ENCODE measurements at places on chromosomes 4 and X.

GRCh38 chr4:67371615-67372014, 173.7 kb downstream of the CENPC start:
- DNase-seq = no peak

DNA sequence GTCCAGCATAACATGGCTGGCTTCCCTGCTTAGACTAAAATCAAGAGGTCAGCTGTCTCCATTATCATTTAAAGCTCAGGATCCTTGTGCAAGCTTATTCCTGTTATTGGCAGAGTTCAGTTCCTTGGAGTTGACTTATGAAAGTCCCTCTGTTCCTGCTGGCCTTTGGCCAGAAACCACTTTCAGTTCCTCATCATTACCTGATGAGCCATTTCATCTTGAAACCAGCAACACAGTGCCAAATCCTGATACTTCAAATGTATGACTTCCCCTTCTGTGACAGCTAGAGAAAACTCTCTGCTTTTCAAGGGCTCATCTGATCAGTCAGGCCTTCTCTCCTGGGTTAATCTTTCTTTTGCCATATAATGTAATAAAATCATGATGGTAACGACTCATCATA, 110.6 kb upstream of the FSTL5 start:
- DNase-seq = no peak

- no peak for DNase-seq
These were observed 47.0 kb upstream of the FAT1 start for GRCh38 chr4:186770481-186771175.

DNA sequence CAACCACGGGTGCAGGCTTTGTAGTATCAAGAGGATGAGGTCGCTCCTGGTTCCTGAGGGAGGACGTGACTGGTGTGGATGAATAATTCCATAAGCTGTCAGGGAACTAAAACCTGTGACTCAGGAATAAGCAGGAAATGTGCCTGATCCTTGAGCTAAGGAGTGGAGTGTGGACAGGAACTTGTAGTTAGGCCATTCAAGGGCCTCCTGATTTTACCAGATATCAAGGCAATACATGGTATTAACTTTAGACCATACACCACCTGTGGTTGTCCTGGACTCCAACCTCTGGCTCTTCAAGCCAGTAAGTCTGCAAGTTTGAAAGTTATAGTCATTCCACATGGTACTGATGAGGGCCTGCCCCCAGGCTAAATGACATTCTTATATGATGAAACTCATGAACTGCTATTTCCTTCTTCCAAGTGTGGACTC, 12.1 kb upstream of the ING2 start:
- DNase-seq = no peak

GRCh38 chr4:100981447-100982204, 365.7 kb downstream of the PPP3CA start:
- DNase-seq = no peak

- DNase-seq = no peak
These were observed 83.0 kb upstream of the IL13RA1 start for GRCh38 chrX:118644378-118644777.

DNA sequence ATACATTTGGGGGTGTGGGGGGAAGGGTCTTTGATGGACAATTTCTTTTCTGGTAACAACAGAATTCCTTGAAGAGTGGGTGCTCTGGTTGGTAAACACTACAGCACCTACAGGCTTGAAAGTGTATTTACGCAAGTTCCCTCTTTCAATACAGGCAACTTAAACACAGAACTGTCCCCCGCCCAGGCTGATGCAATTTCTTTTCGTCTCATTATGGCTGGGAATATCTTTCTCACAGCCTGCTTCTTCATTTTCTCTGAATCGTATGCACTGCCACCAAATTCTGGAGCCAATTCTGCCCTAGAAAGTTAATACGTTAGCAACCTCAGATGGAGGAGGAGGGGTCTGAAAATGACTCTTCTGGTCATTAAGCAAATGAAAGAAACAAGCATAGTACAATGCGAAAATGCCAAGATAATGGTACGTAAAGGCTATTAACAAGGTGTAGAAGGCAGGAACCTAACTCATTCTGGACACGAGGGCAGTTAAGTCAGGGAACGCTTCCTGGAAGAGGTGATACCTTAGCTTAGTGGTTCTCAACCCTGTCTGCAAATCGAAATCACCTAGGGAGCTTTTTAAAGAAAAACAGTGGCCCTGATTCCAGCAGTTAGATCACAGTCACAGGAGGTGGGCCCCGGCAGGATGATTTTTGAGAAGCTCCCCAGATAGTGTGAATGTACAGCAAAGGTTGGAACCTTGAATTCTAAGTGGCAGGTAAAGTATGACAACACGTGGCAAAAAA, 1.0 kb downstream of the AGA start:
- peak; percentile 13 for DNase-seq

- no peak for DNase-seq
These were observed 67.7 kb upstream of the H2AZ1 start for GRCh38 chr4:100017637-100018310.

DNA sequence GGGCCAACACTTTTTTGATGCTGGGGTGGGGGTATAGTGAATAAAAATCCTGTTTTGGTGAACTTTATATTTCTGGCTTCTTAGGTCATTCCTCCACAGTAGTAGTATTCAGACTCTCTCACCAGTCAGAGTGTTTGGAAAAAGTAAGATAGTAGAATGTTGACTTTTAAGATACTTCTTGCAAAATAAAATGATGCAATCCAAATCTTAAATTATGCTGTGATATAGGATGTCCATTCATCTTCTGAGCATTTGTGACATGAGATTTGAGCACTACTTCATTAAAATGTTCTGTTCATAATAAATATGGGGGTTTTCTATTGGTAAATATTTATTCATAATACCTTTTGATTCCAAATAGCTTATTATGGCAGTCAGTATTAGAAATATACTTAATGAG, 70.1 kb downstream of the BMP2K start:
- no peak for DNase-seq

DNA sequence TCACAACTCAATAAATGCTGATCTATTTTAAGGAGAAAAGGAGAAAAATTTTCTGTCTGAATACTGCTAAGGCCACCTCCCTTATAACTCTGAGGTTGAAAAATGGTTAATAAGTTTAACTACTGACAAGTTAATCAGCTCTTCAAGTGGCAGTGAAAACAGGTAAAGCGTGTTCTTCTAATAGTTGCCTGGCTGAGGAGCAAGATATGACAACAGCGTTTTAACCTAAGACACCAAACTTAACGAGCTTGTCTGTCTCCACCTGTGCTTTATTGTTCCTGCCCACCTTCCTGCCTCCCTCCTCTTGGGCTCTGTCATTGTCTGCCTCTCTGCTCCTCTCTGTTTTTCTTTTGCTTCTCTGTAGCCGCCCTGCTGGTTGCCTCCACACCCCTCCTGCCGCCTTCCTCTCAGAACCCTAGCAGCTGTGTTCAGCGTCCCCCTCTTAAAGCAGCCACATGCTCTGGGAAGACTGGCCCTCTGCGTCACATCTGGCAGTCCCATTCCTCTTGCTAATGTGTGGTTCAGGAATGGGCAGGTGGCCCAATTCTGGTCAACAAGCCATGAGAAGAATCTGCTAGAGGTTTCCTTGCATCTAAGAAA, 4.3 kb upstream of the TSPAN5 start:
- DNase-seq = peak; percentile 38

- no peak for DNase-seq
These were observed 105.7 kb downstream of the HMX1 start for GRCh38 chr4:8765631-8766590.
